GM13977 (cell line): ENCODE measurements at places on chromosomes 1 and 21.

GRCh38 chr1:14915356-14916054 lies 238.0 kb upstream of the TMEM51 start:
- DNase-seq: peak; percentile 64

- no peak for DNase-seq
Measured at GRCh38 chr1:59552007-59552406, 255.1 kb downstream of the FGGY start.

DNA sequence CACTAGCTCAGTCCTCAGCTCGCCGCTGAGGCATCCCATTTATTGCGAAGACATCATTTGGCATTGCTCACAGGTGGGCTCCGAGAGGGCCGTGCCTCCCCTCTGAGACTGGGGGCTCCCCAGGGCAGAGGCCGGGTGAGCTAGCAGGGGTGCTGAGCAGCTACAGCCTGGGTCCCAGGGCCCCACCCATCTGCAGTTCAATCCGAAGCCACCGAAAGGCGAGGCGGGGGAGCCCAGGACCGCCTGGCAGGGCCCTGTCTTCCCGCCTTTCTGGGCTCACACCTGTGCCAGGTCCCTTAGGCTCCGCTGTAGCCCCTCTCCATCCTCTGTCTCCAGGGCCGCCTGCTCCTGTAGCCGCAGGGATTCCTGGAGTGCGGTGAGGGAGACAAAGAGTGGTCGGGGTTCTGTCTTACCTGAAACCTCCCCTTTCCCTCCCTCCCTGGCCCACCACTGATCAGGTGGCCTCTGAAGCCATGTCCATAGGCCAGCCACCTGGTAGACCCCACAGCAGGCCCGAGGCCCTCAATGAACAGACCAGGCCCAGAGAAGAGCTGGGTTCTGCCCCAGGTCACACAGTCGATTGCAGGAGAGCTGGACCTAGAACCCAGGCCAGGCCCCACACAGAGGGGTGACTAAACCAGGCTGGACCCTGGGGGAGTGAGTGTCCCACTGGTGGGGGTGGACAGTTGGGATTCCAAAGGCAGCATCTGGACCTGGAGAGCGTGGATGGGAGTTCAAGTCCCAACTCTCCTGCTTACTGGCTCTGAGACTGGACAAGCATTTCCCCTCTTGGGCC lies 18.1 kb upstream of the NBPF1 start:
- peak; percentile 46 for DNase-seq

DNA sequence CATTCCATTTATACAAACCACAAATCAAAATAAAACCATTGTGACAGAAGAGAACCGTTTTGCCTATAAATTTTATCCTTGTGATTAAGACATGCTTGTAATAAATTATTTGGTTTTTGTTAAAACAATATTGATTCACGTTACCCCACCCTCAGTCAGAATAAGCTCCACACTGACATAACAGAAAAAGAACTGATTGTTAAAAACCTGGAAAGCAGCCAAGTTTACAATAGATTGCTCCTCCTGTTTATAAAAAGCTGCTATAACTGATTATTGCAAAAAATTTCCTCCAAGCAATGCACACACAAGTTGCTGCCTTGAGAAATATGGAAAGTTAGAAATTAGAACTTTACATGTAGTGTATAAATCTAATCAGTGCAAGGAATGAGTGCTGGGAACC lies 263.5 kb downstream of the SETD4 start:
- no peak for DNase-seq

DNA sequence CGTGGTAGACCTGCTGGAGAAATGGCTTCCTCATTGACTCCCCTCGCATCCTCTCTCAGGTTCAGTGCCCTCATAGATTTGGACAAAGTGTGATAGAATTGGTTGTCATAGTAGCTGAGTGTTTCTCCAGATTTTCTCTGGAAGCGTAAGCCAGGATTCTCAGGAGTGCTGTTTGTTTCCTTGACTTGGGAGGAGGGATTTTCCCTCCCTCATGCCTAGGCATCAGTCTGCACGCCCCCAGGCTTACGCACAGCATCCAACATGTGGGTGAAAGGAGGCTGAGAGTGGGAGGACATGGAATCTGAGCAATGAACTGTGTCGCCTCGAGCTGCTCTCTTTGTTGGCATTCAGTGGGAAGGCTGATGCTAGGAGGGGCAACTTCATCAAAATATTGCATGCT lies 503.5 kb downstream of the LTN1 start:
- no peak for DNase-seq

GRCh38 chr1:7873801-7874795 lies 21.2 kb upstream of the UTS2 start:
- DNase-seq: no peak

DNA sequence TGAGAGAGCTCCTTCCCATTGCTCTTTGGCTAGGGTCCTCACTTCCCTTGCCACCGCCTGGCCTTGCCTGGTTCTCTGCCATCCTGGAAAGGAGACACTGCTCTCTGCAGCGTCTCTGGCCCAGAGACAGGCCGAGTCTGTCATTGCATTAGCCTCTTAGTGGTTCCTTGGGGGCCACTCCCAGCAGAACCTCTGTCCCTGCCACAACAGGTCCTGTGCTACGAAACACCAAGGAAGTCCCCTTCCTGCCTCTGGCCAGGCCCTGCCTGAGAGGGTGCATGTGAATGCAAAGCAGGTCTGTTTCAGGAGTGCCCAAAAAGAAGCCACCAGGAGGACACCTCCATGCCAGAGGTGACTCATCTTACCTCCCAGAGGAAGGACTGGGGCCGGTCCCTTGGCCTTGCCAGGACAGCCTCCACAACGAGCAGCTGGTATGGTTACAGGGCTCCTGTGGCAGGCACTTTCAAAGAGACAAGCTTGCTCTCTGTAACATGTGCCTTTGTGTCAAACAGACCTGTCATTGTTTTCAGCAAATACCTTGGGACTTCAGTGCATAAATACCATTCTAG lies 59.6 kb downstream of the VPS26C start:
- peak; percentile 58 for DNase-seq

- no peak for DNase-seq
Measured at GRCh38 chr1:205232127-205232820, 4.5 kb downstream of the TMCC2 start.

DNA sequence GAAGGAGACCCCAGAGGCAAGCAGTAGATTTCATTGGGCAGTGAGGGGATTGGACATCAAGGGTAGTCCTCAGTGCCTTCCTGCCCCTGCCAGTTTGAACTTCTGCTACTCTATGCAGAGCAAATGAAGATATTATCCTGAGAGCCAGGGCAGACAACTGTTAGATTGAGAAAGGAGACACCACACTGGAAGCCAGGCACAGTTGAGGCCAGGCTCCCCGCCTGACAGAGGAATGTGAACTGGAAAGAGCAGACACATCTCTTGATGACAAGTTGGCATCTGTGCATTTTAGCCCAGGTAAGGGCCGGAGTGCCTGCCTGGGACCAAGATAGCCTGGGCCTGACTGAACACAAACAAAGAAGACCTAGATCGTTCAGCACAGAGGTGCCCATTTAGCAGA lies 16.0 kb downstream of the SH3BGR start:
- no peak for DNase-seq

- DNase-seq: no peak
Measured at GRCh38 chr1:204466416-204467405, 27.9 kb downstream of the PIK3C2B start.

DNA sequence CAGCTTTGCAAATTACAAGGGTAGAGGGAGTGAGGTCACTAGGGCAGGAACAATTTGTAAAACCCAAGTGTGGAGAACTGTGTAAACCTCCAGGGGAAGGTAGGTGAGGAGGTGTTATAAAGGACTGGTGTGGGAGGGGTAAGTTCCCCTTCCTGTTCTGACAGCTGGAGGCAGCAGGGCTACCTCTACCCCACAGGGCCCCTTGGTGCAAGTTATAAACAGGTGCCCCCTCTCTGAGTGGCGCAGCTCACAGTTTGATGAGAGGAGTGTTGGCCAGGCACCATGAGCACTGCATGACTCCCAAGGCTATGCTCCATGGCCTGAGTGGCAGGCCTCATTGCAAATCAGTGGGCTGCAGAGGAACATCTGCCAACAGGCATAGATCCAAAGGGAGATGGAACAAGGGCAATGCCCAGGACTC lies 41.0 kb downstream of the MFSD2A start:
- peak; percentile 75 for DNase-seq

DNA sequence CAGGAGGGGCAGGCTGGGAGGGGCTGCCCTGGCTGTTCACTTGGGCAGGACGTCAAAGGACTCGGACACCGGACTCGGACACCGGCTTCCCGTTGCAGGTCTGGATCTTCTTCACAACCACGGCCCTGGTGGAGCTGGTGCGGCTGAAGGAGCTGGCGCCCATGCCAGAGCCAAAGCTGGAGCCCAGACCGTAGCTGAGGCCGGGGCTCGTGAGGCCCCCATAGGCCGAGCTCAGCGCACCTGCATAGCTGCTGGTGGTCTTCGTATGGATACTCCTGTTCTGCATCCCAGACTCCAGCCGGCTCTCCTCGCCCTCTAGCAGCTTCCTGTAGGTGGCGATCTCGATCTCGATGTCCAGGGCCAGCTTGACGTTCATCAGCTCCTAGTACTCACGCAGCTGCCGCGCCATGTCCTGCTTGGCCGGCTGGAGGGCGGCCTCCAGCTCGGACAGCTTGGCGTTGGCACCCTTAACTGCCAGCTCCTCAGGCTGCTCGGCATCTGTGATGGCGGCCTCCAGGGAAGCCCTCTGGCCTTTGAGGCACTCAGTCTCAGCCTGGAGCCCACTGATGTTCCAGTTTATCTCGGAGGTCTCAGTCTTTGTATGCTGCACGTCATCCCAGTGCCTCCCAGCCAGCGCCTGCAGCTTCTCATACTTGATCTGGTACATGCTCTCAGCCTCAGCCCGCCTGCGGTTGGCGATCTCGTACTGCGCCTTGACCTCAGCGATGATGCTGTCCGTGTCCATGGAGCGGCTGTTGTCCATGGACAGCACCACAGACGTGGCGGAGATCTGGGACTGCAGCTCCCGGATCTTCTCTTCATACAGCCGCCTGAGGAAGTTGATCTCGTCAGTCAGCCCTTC lies 15.1 kb upstream of the KLF17 start:
- DNase-seq: no peak

GRCh38 chr1:79264975-79265818 lies 258.7 kb upstream of the ADGRL4 start:
- DNase-seq: no peak

GRCh38 chr1:206511362-206512057 lies 4.2 kb downstream of the RASSF5 start:
- no peak for DNase-seq

GRCh38 chr1:10662824-10663677 lies 133.4 kb downstream of the CASZ1 start:
- DNase-seq: no peak

DNA sequence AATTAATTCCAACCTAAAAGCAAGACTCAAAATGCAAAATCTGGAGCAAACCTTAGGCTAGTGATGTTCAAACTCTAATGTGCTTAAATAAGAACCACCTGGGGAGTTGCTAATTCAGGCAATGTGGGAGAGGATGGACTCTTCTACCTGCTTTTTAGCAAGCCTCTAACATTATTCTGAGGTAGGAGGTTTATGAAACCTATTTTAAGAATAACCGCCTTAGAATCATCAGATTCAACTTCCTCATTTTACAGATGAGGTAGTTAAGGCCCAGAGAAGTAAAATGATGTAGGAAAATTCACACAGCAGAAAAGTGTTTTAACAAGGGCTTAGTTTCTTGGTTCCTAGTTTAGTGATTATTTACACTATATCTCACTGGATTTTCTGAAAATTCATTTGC lies 8.6 kb upstream of the NTNG1 start:
- no peak for DNase-seq

- DNase-seq: no peak
Measured at GRCh38 chr1:39901464-39901713, 328 bp downstream of the MYCL start.

- DNase-seq: no peak
Measured at GRCh38 chr1:183783767-183784637, 20.9 kb upstream of the RGL1 start.

GRCh38 chr1:22508329-22508728 lies 55.0 kb upstream of the EPHA8 start:
- no peak for DNase-seq

DNA sequence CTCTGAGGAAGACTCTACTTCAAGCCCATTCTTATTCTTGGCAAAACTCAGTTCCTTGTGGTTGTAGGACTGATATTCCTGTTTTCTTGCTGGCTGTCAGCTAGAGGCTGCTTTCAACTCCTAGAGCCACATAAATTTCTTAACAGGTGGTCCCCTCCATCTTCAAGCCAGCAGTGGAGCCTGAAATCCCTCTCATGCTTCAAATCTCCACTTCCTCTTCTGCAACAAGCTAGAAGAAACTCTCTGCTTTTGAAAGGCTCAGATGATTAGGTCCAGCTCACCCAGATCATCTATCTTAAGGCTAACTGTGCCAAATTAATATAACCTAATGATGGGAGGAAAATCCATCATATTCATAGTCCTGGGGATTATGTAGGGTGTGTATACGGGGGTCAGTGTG lies 43.2 kb upstream of the CD34 start:
- DNase-seq: no peak

DNA sequence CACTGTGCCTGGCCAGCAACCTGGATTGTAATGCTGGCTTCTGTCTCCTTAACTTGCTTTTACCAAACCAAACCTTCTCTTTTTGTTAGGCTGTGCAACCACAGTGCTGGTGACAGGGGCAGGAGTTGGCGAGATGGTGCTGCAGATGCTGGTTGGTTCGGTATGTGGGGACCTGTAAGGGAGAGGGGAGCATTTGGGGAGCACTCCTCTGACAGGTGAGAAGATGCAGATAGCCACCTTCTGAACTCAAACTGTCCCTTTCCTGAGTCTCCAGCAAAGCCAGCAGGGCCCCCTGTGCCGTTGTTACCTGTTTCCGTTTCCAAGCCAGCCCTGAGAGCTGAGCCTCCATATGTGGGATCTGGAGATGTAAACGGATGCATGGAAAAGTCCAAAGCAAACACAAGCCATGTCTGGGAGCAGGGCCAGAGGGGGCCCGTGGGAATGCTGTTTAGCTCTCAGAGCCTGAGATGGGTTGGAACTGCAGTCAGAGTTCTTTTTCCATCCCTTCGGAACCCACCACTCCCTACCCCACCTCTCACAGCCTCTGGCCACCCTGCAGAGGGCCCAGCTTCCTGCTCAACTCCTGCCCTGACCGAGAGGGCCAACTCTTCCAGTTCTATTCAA lies 34.0 kb downstream of the ELK4 start:
- no peak for DNase-seq

GRCh38 chr1:107056426-107057196 lies at the start of gene PRMT6:
TSS of gene PRMT6 (plus strand) at chr1:107056674. CDS start at chr1:107056716, 42 bp downstream.
- peak; percentile 83 for DNase-seq

DNA sequence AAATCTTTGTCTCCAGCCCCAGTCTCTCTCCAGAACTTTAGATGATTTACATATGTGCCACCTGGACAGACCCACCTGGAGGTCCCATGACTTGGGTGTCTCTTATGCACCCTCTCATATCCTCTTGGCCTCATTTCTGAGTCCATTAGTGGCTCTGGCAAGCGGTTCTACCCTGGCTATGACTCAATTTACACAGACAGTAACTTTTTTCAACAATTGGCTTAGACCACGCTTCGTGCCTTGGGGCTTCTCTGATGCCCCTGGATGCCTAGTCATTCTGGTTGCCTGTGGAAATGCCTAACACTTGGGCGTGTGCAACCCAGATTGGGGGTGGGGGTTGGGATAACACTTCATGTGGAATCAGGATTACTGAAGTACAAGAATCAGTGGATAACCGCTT lies 57.1 kb upstream of the GADD45A start:
- DNase-seq: no peak
